Stimulated activated CD8-positive, alpha-beta memory T cell treated with anti-CD3 and anti-CD28 coated beads, Interleukin-7, amount 100 ng/mL, for 48 hours (primary cell): ENCODE measurements at places on chromosomes 3 and 15.
A peak's percentile ranks its signal among the peaks of the same experiment; 100 is the strongest.

DNA sequence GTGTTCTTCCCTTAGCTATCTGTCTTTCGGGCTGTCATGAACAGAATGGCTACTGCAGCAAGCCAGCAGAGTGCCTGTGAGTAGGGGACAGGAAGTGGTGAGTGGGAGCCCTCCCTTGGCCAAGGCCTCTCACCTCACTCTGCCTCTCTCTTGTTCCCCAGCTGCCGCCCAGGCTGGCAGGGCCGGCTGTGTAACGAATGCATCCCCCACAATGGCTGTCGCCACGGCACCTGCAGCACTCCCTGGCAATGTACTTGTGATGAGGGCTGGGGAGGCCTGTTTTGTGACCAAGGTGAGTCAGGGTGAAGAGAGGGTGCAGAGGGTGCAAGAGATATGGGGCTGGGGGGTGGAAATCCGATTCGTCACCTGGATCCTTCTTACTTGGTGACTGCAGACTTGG, 3.0 kb downstream of the DLL4 start:
- DNase-seq = no peak

GRCh38 chr3:115937054-115937453, 313.7 kb downstream of the GAP43 start:
- DNase-seq = no peak

DNA sequence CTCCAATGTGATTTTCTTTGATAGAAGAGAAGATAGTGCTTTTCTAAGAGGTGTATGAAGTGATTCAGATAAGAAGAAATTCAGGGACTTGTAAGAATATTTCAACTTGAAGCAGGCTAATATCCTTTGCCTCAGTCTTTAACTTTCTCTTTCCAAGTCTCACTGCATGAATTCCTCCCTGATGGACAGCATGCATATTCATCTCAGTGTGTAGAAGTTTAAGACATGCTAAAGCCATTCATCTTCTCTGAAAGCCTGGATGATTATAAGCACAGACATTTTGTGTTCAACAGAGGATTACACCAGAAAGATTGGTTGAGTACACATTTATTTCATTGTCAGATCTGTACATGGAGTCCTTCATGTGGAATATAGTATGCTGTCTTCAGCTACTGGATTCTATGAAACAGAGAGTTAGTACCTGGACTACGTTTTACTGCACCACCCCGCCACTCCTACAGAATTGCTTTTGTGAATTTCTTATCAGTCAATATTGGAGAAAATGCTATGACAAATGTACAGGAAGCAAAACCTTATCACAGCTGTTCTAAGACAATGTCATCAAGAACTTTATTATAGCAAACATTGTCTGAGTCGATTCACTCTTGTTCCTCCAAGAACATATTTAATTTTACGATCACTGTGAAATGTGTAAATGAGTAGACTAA, 1346.1 kb downstream of the OTOL1 start:
- no peak for DNase-seq

DNA sequence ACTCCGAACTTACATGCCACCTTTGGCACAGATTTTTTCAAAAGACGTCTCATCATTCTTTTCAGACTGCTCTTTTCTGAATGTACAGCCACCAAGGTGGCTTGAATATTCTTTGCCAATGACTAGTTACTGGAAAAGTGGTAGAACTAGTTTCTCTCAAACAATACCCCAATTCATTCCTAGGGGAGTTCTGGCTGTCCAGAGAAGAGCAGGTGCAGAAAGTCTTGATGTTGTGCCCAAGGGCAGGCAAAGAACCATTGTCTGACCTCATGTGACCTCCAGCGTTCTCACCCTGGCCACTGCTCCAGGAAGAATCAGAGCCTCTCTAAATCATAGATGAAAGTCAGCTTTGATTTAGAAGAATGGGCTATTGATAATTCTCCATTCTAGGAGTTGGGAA, 5.5 kb downstream of the LMOD3 start:
- DNase-seq = no peak

GRCh38 chr3:141795276-141795675, 32.1 kb downstream of the GRK7 start:
- DNase-seq = peak; percentile 25

GRCh38 chr15:50916400-50916799, 7.9 kb downstream of the AP4E1 start:
- no peak for DNase-seq

GRCh38 chr3:12379640-12380429, 91.0 kb downstream of the PPARG start:
- DNase-seq = no peak

DNA sequence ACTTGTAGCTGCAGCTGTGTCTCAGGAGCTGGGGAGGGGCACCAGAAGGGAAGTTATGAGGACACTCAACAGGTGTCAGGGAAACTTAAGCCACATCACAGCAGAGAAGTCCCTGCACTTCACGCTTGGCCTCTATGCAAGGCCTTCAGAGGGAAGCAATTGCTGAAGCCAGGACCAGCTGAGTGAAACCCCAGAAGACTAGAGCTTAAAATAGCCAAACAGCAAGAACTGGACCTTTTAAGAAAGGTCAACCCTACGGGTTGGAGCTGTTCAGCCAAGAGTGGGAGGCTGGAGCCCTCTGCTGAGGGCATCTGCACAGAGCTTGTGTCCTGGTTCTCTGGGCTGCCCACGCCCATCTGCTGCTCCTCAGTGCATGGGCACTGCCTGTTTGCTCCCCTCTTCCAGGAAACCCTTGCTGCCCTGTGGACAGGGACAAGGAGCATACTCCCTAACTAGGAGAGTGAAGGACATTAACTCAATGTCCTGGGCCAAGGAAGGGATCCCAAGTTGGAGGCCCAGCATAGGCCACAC, 3.9 kb upstream of the GRAMD2A start:
- no peak for DNase-seq

- no peak for DNase-seq
These were observed 37.9 kb downstream of the LIPC start for GRCh38 chr15:58469432-58470353.

GRCh38 chr3:58766587-58767282, 100.2 kb upstream of the FAM3D start:
- no peak for DNase-seq

DNA sequence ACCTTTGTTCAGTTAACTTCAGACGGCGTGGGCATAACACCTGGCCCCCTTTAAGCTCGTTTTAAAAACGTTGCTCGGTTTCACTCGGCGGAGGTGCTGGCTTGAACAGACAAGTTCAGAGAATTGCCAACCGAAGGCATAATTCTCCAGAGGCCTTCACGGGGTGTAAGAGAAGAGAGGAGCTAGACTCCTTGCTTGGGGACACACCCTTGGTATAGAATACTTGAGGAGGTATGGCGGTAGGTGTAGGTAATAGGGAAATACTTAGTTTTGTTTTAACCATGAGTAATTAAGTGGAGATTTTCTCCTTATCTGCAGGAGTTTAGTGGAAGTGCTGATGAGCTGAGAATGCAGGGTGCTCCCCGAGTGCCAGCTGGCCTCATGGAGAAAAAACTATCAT, 921 bp downstream of the FBXL2 start:
- DNase-seq = no peak

DNA sequence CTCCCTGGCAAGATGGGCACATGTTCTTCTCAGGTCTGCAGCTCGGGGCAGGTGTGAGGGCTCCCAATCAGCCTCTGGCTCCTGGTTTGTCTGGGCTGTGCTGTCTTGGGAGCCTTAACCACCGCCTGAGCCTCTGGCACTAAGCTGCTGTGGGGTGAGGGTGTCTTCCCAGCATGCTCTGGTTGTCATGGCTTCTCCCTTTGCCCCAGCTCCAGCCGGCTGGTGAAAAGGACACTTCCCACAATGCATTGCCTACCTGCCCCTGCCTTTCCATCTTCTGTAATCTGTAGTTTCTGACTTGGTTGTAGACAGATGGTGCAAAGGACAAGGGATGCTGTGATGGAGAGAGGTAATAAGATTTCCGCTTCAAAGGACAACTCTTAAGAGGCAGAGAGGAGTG, 295.3 kb downstream of the TLE3 start:
- DNase-seq = no peak

GRCh38 chr3:128482175-128482574, 10.8 kb downstream of the GATA2 start:
- DNase-seq = no peak

- DNase-seq = no peak
These were observed 161.4 kb upstream of the ST8SIA2 start for GRCh38 chr15:92232317-92232716.

DNA sequence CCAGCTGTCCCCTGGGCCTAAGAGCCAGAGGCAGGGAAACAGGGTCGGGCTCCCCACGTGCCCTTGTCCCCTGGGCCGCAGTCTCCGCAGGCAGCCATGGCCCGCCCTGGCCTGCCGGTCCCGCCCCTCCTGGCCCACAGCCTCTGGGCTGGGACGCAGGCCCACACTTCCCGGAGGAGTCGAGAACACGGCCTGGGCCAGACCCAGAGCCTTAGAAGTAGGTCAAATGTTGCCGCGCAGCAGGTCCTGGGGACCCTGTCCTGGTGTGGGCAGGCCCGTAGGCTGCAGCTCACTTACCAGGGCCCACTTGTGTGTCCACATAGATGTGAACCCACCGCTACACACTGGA, 4.3 kb upstream of the MYL3 start:
- DNase-seq = no peak

GRCh38 chr3:48120223-48120622, 68.0 kb downstream of the CDC25A start:
- no peak for DNase-seq

DNA sequence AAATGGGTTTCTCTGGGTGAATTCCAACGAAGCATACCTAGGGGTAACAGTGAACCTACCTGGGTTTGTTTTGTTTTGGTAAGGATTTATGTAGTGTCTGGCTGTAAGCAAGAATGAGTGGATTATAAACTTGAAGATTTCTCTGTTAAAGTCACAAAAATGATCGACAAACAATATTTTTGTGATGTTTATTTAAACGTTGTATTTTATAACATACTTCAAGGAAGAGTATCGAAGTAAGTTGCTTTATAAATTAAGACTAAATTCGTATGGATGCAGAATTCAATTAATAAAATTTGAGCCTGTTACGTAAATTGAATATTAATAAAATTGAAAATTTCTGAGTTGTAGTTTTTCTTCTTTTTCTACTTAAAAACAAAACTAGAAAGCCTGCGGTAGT, 982 bp upstream of the ZDHHC23 start:
- DNase-seq = no peak

DNA sequence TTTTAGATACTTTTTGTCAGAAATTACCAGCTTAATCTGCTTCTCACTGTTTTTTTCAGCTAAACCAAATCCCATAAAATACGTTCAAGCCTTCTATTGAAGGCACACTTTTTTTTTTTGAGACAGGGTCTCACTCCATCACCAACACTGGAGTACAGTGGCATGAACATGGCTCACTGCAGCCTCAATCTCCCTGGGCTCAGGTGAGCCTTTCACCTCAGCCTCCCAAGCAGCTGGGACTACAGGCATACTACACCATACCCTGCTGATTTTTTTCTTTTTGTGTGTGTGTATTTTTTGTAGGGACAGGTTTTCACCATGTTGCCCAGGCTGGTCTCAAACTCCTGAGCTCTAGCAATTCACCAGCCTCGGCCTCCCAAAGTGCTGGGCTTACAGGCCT, 3.7 kb downstream of the RAF1 start:
- DNase-seq = no peak

DNA sequence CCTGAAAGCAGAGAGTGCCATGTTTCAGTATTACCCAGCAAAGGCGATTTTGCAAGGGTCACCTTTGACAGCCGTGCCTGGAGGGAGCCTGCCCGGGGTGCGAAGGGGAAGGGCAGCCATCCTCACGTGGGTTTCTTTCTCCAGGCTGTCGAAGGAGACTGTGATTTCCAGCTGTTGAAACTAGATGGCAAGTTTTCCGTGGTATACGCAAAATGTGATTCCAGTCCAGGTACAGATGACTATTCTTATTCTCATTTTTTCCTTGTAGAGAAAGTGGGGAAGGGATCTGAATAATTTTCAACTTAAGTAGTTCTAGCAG, 3.4 kb downstream of the AHSG start:
- no peak for DNase-seq

DNA sequence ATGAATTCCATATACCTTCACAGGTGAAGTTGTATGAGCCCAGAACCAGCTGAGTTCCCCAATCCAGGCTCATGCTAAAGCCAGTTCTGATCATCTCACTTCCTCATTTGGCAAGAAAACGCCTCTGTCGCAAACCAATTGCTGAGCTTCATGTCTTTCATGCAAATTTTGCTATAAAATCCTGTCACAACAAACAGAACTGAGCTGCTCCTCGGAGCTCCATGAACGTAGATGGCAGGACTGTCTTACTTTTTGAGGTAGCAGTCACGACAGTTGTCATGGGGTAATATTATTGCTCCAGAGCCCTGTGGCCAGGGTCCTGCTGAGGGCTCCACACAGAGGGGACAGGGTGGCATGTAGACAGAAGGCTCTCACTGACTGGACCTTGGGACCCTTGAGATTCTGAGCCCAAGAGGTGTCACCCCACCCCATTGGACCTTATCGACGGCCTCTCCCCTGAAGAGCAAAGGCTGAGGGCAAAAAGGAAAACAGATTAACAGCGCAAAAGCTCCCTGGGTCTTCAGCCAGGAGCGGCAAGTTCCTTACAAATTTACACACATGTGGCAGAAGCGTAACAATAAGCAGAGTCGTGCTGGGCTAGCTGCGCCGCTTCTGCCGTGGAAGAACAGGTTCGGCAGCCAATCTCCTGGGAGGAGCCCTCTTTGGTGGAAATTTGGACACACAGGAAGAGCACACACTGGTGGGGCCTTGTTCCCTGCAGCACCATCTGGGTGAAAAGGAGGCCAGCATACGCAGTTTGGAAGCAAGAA, 249.2 kb downstream of the OPA1 start:
- DNase-seq = no peak

DNA sequence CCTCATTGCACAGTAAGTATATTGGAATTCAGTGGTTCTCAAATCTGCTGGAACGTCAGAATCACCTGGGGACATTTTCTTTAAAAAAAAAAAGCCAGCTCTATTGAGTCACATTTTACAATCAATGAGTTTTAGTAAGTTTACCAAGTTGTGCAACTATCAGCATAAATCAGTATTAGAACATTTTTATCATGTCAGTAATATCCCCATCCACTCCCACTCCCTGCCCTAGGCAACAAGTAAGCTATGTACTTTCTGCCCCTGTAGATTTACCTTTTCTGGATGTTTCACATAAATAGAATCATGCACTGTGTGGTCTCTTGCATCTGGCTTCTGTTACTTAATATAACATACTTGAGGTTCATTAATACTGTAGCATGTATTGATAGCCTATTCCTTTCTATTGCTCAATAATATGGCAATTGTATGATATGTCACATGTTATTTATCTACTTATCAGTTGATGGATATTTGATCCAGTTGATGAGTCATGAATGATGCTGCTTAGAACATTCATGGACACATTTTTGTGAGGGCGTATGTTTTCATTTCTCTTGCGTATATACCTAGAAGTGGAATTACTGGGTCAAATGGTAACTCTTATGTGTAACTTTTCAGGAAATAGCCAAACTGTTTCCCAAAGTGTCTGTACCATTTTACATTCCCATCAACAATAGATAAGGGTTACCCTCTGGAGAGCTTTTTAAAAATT, 180.5 kb downstream of the THSD4 start:
- no peak for DNase-seq

DNA sequence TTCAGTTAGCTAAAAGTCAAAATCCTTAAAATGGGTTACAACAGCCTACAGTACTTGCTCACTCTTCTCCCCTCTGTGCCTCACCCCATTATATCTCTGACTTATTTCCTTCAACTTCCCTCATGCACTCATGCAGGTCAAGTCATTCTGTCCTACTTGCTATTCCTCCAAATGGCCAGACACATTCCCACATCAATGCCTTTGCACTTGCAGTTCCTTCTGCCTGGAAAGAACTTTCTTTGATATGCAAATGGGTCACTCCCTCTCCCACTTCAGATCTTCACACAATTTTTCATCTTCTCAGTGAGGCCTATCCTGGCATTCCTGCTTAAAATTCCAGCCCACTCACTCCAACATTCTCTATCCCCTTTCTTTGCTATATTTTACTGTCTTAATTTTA, 547.2 kb upstream of the TGFBR2 start:
- DNase-seq = no peak
